ENCODE measurements at places on chromosomes 3 and 15.

- no peak for DNase-seq
These were observed 68.5 kb downstream of the TRANK1 start for GRCh38 chr3:36876181-36876936.

DNA sequence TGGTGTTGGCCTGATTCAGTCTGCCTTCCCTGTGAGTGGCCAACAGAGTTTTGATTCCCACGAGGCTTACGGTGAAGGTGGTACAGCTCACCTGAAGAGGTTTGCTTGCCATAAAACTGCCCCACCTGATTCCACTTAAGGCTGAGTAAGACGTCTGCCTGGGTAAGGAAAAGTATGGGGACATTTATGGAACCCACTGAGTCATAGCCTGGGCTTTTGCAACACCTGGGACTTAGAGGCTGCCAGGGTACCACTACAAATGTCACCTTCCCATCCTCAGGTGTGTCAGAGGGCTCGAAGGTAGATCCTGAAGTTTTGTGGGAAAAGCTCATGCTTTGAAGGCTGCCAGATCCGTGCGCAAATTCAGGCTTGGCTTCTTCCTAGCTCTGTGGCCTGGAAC, 56.9 kb upstream of the SLCO2A1 start:
- DNase-seq = no peak

DNA sequence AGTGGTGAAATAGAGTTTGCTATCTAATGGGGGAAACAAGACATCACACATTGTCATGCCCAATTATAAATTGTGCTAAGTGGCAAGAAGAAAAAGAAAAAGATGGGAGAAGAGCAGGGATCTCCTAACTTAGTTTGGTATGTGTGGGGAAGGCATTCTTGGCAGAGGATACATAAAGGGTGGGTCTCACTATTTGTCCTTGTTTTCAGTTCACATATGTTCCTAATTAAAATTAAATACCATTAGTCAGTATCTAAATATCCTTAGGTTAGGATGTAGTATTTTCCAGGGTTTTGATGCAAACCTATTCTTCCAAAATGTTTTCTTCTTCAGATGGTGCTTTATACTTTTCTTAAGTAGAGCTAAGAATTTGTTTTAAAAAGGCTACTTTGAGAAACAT, 173.7 kb downstream of the B3GALNT1 start:
- DNase-seq = peak; percentile 40

DNA sequence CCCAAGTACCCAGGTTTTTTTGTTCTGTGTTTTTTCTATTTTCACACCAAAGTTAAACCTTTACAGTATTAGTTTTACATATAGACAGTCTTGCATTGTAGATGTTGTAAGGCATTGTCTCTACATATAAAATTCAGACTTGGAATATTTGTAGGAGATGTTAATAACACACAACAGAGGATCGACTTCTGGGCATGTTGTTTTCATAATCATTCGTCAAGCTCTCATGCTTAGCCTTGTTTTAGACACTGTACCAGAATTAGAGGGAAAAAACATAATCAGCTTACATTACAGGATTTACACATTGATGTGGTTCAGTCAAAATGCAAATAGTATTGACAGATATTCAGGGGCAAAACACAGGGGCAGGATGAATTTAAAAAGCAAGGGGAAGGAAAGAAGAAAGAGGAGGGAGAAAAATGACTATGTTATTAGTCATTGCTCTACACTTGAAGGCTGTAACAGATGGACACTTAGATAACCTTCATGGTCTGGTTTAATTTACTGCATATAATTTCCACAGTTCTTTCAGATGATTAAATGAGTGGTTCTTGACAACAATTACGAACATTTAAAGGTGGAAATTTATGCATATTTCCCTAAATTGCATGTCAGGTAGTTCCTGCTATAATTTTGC, 7.5 kb downstream of the CMSS1 start:
- peak; percentile 25 for DNase-seq

DNA sequence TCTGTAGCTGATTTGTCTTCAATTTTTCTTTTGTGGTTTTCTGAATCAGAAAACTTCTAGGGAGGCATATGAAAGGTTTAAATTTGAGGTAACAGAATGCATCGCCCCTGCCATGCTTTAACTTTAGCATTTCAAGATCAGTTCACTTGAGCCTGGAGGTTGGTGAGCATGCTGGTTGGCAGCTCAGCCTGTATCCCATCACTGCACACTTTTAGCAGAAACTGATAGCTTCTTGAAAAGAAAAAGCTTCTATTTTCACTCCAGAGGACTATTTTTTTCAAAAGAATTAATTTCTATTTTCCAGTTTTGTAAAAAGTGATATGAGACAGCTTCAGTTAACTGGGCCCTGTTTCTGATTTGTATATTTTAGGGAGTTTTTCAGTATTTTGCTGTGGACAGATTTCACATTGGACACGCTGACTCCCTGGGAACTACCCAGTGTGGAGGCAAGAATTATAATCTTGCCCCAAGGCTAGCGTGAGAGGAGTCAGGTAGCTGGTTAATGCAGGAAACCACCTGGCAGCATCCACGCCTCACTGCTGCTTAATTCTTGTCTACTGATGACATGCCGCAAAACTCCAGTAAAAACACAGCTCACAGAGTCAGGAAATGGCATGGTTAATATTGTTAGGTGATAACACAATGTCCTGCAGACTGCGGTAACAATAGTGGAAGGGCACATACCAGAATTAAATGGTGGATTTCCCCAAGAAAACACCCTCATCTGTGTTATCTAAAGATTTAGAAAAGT, 71.4 kb downstream of the DUT start:
- DNase-seq = no peak

- peak; percentile 47 for DNase-seq
These were observed 16.8 kb downstream of the FGF7 start for GRCh38 chr15:49439678-49440395.

GRCh38 chr15:78018445-78018844, 59.1 kb downstream of the TBC1D2B start:
- no peak for DNase-seq
